HFFc6 (cell line): ENCODE measurements at places on chromosomes 16 and 17.

DNA sequence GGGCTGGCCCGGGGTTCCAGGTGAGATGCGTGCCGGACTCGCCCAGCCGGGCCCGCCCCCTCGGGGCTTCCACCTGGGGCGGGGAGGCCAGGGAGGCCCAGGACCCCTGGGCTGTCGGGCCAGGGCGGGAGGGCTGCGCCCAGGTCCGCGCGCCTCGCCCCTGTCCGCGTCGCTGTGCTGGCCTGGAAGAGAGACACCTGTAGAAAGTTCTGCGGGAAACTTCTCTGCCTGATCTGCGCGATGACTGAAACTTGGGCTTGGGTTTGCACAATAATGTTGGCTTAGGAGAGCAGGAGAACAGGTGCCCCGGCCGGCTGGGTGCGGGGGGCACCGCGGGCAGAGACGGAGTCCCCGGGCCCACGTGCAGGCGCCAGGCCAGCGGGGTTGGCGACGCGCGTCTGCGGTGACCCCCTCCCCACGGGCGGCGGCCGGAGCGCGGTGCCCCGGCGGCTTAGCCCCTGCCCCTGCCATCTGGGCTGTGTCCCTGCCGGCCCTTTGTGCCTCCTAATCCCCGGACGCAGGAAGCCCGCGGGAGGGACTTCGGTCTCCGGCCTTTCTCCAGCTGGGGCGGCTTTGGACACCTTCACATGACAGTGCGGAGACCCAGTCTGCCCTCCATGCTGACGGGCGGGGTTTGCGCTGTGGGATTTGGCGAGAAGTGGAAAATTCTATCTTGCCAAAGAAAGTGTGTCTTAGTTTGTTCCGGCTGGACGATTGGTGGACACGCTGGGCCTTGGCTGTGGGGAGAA is 483 bp downstream of the LLGL2 start:
- DNase-seq, result no peak

- DNase-seq, result no peak
These were observed 10.1 kb downstream of the SLC16A5 start for GRCh38 chr17:75097865-75098264.

- no peak for DNase-seq
These were observed 9.9 kb downstream of the CYGB start for GRCh38 chr17:76527430-76528111.

- DNase-seq, result no peak
These were observed 3.8 kb downstream of the CIITA start for GRCh38 chr16:10880594-10881452.
